ENCODE measurements at places on chromosomes 4 and X.

DNA sequence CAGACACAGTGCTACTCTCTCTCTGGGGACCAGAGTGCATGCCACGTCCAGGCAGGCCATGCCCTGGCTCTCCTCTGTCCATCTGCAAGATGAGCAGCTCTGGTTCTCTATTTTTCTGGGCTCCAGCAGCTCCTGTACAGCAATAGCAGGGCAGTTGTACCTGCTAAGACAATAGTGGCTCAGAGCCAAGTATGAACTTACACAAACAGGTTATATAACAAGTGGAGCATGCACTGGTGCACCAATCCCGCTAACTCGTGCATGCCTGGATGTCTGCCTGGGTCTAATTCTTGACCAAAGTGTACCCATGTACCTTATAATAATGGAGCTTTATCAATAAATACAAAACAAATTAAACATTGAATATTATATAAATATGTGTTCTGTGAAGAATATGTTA, 392.3 kb downstream of the CENPC start:
- no peak for DNase-seq

- DNase-seq = no peak
Measured at GRCh38 chr4:181991369-181992108, 251.7 kb upstream of the TENM3 start.

GRCh38 chr4:42339935-42340406, 57.3 kb upstream of the SHISA3 start:
- no peak for DNase-seq

- DNase-seq = no peak
Measured at GRCh38 chrX:56787734-56788152, 58.7 kb downstream of the NBDY start.

- DNase-seq = no peak
Measured at GRCh38 chr4:41280010-41280409, 23.3 kb downstream of the UCHL1 start.

GRCh38 chrX:99722094-99722493, 688.0 kb downstream of the PCDH19 start:
- DNase-seq = no peak

- DNase-seq = no peak
Measured at GRCh38 chr4:113404841-113405240, 355.4 kb downstream of the ANK2 start.
